IPS DF 6.9 (cell line): ENCODE measurements at places on chromosomes 1 and 21.

DNA sequence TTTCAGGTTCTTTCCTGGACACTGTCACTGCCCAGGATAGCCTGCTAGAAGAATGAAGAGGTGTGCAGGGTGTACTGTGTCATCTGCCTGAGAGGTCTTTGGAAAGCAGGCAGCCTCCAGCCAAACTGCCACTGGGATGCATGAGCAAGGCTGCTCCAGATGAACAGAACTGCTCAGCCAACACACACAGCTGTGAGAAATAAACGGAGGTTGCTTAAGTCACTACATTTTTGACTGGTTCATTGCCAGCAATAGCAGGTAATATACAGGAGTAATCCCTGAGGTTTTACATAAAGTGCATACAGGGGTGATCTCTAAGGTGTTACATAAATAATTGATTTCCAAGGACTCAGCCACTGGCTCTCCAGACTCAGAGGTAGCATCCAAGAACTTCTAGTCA lies 516.9 kb downstream of the BRINP3 start:
- no peaks in the 10 kb centered on the region for H3K36me3 ChIP-seq
- no peaks in the 10 kb centered on the region for H3K27me3 ChIP-seq
- no peaks in the 10 kb centered on the region for H3K4me1 ChIP-seq
- H3K27ac ChIP-seq: no peak overlapping the region

GRCh38 chr1:208848854-208849253 lies 604.7 kb upstream of the PLXNA2 start:
- H3K27ac ChIP-seq: no peak overlapping the region
- DNase-seq: no peak
- H3K27me3 ChIP-seq: no peaks in the 10 kb centered on the region
- H3K4me3 ChIP-seq: no peak overlapping the region
- H3K36me3 ChIP-seq: no peaks in the 10 kb centered on the region

DNA sequence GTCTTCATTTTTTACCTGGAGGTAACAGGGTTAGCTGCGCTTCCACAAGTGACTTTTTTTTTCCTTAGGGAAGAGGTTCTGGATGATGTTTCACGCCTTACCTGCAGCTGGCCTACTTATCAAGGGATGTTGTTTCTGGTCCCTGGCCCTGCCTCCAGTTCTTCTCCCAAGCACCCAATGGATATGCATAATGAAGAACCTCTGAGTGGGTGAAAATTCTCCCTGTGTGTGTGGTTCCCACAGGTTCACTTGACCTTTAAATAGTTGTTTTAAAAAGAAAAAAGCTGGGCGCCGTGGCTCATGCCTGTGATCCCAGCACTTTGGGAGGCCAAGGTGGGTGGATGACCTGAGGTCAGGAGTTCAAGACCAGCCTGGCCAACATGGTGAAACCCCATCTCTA lies 31.8 kb upstream of the DPT start:
- H3K27me3 ChIP-seq: no peaks in the 10 kb centered on the region
- DNase-seq: no peak

DNA sequence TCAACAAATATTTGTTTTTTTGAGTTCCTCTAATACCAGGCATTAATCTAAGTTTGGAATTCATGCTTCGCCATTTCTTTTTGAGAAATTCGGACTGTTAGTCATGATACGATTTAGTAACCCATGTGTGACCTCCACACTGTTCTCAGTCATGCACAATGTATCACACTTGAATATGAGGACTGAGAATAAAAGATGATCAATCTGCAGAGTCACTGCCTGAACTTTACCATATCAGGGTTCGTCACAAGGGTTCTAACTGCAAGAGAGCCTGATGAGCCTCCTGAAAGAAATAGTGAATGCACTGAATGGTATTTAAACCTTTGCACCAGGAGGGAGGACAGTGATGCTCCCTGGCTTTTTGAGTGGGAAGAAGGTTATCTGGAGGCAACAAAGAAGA lies 10.9 kb upstream of the FASLG start:
- H3K27me3 ChIP-seq: no peaks in the 10 kb centered on the region
- H3K4me1 ChIP-seq: no peaks in the 10 kb centered on the region
- H3K36me3 ChIP-seq: no peaks in the 10 kb centered on the region
- H3K4me3 ChIP-seq: no peak overlapping the region

DNA sequence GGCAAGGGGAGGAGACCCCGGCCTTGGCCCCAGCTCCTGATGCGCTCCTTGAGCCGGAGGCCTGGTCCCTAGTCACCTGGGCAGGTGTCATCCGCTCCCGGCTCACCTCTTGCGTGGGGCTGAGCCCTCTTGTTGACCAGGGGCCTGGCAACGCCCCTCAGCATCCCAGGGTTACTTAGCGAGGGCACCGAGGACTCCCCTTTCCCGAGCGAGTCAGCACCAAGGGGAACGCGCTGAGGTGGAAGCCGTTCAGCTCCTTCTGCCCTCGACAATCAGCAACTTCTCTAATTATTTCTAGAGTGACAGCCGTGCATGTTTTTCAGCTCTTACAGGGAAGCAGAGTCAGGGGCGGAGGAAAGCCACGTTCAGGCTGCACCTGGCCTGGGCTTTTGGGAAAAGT lies 522 bp downstream of the SLC45A1 start:
- no peaks in the 10 kb centered on the region; the same call in 1 of the 2 replicates for H3K27me3 ChIP-seq
- DNase-seq: no peak
- peak overlapping the region; percentile 18; the same call in 1 of the 2 replicates for H3K4me3 ChIP-seq
